ENCODE measurements at places on chromosomes 13 and 19.

GRCh38 chr19:46049597-46049996 lies 8.8 kb upstream of the IGFL4 start:
- no peak for DNase-seq

GRCh38 chr19:45245826-45246225 lies 619 bp upstream of the EXOC3L2 start:
- no peak for DNase-seq

GRCh38 chr19:5893907-5894703 lies 9.5 kb downstream of the NDUFA11 start:
- DNase-seq = no peak

DNA sequence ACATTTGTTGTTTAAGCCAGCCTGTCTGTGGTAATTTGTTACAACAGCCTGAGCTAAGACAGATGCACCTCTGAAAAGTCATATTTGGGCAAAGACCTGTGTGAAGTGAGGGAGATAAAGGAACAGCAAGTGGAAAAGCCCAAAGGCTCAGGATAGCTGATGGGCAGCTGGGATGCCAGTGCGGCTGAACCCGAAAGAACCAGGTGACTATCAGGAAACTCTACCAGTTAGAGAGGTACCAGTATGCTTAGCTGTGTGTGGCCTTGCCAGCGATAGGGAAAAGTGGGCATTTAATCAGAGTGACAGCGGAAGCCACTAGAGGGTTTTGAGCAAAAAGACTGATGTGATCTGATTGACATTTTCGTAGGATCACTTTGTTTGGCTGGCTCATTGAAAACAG lies 764.8 kb upstream of the GPC6 start:
- DNase-seq = no peak

DNA sequence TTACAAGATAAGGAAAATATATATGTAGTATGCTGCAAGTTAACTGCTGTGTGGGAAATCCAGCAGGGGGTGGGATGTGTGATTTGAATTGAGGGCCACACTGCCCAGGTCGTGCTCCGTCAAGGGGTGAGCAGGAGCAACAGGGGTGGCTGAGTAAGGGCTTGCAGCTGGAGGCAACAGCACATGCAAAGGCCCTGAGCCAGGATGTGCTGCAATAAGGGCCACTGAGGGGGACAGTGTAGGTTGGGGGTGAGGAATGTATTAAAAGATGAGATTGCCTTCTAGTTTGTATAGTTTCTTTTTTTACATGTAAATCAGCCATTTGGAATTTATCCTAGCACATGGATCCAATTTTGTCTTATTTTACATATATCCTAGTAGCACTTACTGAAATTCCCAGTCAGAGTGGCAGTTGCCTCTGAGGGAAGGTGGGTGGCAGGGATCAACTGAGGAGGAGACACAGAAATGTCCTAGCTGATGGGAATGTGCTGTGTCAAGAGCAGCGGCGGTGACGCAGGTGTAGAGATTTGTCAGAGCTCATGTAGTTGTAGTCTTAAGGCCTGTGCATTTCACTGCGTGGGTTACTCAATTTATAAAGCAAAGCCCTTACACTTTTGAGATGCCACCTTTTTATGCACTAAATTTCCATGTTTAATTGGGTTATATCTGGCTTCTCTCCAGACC lies 5.4 kb upstream of the RBM42 start:
- DNase-seq = no peak

DNA sequence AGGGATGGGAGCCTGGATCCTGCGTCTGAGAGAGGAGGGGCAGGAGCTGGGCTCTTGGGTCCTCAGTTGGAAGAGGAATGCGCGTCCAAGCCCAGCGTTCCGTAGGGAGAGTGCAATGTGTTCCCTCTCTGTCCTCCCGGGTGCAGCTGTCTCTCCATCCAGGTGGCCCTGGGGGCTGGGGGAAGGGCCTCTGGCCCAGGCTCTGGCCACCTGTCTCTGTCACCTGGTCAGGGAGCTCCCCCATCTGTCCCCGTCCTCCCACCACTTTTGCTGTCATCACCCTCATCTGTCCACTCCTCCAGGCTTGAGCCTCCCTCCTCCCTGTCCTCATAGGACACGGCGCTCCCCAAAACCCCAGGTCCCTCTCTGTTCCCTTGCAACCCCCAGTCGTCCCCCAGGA lies 3.7 kb upstream of the SBK2 start:
- no peak for DNase-seq

GRCh38 chr19:28067882-28068281 lies 1145.1 kb downstream of the UQCRFS1 start:
- no peak for DNase-seq

DNA sequence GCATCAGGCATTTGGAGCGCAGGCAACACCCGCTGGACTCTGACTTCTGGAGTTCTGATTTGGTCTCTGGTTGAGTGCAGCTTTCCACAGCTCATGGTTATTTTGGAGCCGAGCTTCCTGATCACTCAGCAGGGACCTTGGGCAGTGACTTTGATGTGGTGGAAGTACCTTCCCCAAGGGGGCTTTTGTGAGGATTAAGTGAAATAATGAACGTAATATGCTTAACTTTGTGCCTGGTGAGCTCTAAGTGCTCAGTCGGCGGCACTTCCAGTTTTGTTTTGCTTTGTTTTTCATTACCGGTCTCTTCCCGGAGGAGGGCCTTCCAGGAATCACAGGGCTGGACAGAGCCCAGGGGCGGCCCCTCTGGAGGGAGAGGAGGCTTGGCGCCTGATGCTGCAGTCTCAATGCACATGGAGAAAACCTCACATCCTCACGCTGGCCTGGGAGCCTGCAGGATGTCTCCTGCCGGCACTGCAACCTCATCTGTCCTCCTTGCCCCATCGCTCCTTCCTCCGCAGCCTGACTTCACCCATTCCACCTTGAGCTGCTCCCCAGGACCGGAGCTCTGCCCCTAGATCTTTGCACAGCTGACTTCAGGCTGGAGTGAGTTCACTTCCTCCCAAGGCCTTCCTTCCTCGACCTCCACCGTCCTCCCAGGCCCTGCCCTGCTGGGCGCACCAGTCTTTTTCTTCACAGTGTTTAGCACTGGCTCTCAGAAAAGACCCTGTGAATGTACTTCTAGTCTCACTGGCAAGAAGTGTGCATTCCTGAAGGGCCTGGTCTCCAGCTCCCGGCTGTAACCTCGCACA lies 1.5 kb downstream of the PLEKHF1 start:
- DNase-seq = no peak
